Aorta (tissue), 5 donors: ENCODE measurements at places on chromosomes 3 and 15. TPM values are rescaled to one million over a fixed set of nuclear protein-coding genes. Genes with fewer than 3 reads are reported as not detected.
A peak's percentile ranks its signal among the peaks of the same experiment; 100 is the strongest.

DNA sequence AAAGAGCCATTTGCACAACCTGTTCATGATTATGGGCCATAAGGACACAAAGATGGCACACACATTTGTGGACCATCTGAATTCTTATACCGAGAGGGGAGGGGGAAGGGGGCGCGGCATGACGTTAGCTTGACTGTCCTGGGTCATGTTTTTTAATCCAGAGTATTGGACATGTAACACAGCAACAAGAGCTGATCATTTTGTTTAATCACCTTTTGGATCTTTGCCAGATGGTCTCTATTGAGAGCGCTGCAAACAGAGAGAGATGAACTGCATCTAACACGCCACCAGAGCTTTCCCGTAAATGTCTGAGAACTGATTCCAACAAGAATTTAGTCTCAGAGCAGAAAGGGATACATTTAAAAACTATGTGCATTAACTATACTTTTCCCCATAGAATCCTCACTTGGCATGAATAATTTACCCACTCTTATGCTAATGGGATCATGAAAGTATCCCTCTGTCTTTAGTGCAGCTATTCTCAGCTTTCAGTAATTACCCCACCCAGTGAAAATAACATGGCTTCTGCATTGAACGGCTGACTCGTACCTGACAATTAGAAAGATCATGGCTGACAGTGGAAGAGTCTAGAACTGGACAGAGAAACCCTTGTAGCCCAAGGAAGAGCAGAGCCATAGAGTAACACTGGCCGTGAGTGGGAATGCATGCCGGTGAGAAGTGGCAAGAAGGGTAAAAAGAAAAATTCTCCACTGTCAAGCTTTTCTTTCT, 22.6 kb downstream of the MEIS2 start:
- no peaks in the 10 kb centered on the region for H3K27me3 ChIP-seq
- H3K36me3 ChIP-seq = no peaks in the 10 kb centered on the region
- H3K4me3 ChIP-seq = no peak overlapping the region
- no peak for DNase-seq
- H3K27ac ChIP-seq = no peak overlapping the region

The IL5RA gene
- 0.18 TPM for total RNA-seq

DNA sequence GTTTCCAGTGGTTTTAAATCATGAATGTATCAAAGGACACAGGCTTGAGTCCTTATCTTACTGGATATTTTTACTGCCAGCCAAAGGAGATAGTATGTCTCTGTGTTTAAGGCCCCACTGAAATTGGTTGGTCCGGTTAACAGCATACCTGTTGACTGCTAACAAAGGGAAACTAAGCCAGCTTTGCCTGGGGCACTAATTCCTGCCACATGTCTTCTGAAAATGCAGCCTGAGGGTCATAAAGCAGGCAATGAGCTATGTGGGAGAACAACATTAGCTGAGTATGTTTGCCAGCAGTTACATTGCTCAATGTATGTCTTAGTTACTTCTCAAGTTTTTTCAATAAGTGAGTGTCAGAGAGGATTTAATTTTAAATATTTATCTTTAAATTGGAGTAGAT, 12.4 kb downstream of the PLS1 start:
- H3K36me3 ChIP-seq = no peaks in the 10 kb centered on the region
- H3K4me3 ChIP-seq = no peak overlapping the region
- H3K27me3 ChIP-seq = no peaks in the 10 kb centered on the region
- no peak for DNase-seq
- no peak overlapping the region for H3K27ac ChIP-seq

- H3K27ac ChIP-seq = no peak overlapping the region
- no peak for DNase-seq
- H3K27me3 ChIP-seq = no peaks in the 10 kb centered on the region
- H3K36me3 ChIP-seq = no peaks in the 10 kb centered on the region
- H3K4me1 ChIP-seq = no peaks in the 10 kb centered on the region
These were observed 786.6 kb upstream of the DPPA4 start for GRCh38 chr3:110123946-110124345.

The VEPH1 gene
- 0.81 TPM for total RNA-seq

The CNTN6 gene
- total RNA-seq = 0.48 TPM

DNA sequence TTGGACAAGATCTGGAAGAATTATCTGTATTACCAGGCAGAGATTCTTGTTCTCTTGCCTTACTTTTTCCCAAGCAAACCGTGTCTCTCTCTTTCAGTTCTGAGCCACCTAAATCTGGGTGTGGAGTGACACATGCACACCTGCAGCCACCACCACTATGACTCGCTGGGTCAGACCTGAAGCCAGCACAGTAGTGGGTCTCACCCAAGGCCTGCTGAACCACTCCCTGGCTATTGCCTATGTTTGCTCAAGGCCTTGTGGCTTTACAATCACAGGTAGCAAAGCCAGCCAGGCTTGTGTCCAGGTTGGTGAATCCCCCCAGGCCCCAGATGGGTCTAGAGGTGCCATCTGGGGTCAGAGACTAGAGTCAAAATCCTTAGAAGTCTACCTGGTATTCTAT, 28.7 kb upstream of the COPB2 start:
- no peak for DNase-seq
- no peak overlapping the region for H3K4me3 ChIP-seq
- peaks cover 6% of the 10 kb centered on the region for H3K36me3 ChIP-seq
- H3K4me1 ChIP-seq = no peaks in the 10 kb centered on the region

DNA sequence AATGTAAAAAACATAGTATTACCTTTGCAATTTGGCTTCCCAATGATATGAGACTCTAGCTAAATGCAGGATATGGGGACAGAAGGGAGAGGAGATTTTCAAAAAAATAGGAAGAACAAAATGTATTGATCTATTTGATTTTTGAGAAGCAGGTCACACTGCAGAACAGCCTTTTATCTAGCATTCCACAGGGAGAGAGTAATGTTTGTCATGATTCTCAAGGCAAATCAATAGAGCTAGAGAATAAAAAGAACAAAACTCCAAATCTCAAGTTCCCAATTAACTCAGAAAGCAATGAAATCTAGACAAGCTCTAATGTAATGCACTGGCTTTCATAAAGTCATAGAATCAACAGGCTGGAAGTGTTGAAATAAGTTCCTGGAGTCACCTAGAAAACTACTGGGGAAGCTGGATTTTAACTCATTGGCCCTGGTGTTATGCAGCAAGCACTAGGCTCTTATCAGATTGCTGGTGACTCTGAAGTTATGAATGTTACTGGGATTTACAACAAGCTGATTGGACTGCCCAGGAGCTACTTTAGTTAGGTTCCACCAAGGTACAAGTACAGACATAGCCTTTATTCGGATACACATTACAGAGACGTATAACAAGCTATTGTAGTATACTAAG, 442.8 kb downstream of the FGF12 start:
- H3K4me3 ChIP-seq = no peak overlapping the region
- no peaks in the 10 kb centered on the region for H3K4me1 ChIP-seq
- no peak overlapping the region for H3K27ac ChIP-seq

GRCh38 chr3:133888726-133889340, 6.8 kb downstream of the RAB6B start:
- H3K36me3 ChIP-seq = no peaks in the 10 kb centered on the region
- H3K4me3 ChIP-seq = no peak overlapping the region
- H3K27ac ChIP-seq = no peak overlapping the region
- H3K4me1 ChIP-seq = no peaks in the 10 kb centered on the region
- DNase-seq = no peak

The SMAD6 gene
- 92.0 TPM for total RNA-seq

DNA sequence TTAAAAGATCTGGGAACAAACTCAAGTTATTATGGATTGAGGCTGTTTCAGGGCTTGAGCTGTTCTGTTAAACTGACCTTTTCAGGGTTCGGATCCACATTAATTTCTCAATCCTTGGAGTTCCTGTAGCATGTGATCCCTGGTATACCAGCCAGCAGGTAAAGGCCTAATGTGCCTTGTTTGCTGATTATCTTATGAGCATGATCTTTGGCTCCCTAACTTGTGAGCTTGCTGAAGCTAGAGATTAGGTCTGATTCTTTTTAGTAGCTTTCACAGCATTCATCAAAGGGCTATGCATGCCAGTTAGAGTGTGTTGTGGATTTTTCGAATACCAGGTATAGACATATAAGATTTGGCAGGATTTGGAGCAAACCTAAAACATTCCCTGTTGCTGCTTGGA, 10.3 kb downstream of the CORO2B start:
- no peaks in the 10 kb centered on the region for H3K27me3 ChIP-seq
- H3K27ac ChIP-seq = no peak overlapping the region
- DNase-seq = no peak
- no peaks in the 10 kb centered on the region for H3K4me1 ChIP-seq
- no peak overlapping the region for H3K4me3 ChIP-seq
- H3K36me3 ChIP-seq = no peaks in the 10 kb centered on the region

DNA sequence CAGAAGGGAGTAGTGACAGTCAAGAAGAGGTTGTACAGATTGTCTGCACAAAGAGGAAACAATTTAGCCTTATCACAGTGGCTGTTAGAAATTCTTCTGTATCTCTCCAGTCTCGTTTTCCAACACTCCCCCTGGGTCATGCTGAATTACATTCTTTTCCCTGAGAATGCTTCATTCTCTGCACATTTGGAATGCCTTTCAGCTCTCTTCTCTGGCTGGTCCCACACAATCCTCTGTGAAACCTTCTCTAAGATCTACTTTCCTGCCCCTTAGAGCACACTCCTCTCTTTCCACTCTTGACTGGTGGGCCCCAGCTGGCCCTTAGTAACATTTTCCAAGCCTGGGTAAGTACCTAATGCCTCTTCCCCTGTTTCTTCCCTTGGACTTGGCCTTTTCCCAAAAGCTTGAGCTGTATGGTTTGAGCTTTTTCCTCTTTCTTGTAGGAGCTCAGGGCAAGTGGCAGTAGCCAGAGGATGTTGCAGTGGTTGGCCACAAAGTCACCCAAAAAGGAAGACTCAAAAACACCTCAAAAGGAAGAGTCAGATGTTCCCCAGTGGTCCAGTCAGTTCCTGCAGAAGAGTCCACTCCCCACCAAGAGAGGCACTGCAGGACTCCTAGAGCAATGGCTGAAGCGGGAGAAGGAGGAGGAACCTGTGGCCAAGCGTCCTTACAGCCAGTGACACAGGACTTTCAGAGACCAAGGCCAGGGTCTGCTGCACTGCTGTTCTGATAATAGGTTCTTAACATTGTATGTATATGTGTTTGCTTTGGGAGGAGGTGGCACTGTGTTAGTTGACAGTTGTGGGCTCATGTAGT, 25.7 kb downstream of the HMCES start:
- DNase-seq = no peak
- no peaks in the 10 kb centered on the region for H3K27me3 ChIP-seq
- no peak overlapping the region for H3K27ac ChIP-seq
- H3K36me3 ChIP-seq = no peaks in the 10 kb centered on the region
- no peak overlapping the region for H3K4me3 ChIP-seq

DNA sequence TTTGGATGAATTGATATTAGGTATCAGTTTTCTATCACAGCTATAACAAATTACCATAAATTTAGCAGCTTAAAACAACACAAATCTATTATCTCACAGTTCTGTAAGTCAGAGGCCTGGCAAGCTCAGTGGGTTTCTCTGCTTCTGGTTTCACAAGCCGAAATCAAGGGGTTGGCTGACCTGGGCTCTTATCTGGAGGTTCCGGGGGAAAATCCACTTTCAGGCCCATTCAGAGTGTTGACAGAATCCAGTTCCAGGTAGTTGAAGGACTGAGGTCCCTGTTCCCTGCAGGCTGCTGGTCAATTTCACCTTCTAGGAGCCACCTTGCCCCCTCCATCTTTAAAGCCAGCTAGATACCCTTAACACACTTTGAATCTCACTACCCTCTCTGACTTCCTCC, 11.1 kb upstream of the HHATL start:
- no peaks in the 10 kb centered on the region for H3K4me1 ChIP-seq
- DNase-seq = no peak
- no peak overlapping the region for H3K27ac ChIP-seq
- H3K4me3 ChIP-seq = no peak overlapping the region

DNA sequence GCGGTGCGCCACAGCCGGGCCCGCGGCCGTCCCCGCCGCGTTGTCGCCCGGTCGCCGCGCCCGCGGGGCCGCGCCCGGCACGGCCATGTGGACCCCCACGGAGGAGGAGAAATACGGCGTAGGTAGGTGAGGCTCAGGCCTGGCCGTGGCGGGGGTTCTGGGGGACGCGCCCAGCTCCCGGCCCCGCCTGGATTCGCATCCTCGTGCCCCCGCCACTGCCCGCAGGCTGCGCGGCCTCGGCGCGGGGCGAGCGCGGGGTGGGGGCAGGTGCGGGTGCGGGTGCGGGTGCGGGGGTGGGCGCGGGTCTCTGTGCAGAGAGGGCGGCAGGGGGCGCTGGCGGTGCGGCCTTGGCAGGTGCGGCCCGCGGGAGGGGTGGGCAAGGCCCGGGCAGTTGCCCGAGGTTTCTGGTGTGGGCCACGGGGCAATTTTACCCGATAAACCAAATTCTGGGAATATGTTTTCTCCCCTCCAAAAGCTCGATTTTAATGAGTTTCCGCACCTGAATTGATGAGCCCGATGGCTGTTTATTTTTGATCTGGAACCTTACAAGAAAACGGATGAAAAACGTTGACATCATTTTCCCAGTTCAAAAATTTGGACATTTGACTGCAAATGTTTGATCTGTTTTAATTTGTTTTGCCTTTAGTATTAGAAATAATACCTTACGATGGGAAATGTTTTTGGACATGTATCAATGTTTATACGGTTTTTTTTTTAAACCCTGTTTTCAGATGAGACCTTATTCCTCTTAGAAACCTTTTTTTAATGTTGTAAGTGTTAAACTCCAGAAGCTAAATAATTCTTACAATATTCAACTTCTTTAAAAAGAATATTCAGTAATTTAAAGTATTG, 678 bp downstream of the DOCK3 start:
- H3K27ac ChIP-seq = no peak overlapping the region
- H3K4me1 ChIP-seq = no peaks in the 10 kb centered on the region
- H3K36me3 ChIP-seq = no peaks in the 10 kb centered on the region
- peak; percentile 50 for DNase-seq

- H3K27me3 ChIP-seq = no peaks in the 10 kb centered on the region
- no peak overlapping the region for H3K27ac ChIP-seq
- no peak for DNase-seq
- H3K36me3 ChIP-seq = no peaks in the 10 kb centered on the region
- no peaks in the 10 kb centered on the region for H3K4me1 ChIP-seq
These were observed 57.6 kb downstream of the TAFA4 start for GRCh38 chr3:68874551-68875348.

The WDR72 gene
- 0.16 TPM for total RNA-seq

The MORC1 gene
- total RNA-seq = not detected

GRCh38 chr15:68674975-68675374, 96.2 kb downstream of the CORO2B start:
- H3K27ac ChIP-seq = no peak overlapping the region
- no peaks in the 10 kb centered on the region for H3K4me1 ChIP-seq
- no peaks in the 10 kb centered on the region for H3K27me3 ChIP-seq

DNA sequence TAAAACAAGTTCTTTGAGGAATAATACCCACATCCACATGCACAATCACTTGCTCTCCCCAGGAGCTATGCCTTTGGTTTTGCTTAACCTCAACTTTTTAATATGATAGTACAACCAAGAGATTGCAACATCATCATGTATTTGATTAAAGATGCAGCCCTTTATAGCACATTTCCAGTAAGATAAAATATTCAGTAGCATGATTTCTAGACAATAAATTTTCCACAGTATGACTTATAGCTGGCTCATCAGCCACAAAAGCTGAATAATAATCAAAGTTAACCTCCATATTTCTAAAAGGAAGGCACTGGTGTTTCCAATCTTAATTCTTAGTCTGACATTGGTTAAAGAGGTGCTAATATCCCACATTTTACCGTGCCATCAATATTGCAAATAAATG, 622.5 kb downstream of the TBL1XR1 start:
- no peak for DNase-seq
- no peaks in the 10 kb centered on the region for H3K4me1 ChIP-seq
- no peak overlapping the region for H3K27ac ChIP-seq
- no peaks in the 10 kb centered on the region for H3K36me3 ChIP-seq
- no peaks in the 10 kb centered on the region for H3K27me3 ChIP-seq
- no peak overlapping the region for H3K4me3 ChIP-seq

The CAPN3 gene
- 22.6 TPM for total RNA-seq

The XCR1 gene
- total RNA-seq = 0.63 TPM

The NR1I2 gene
- 0.12 TPM for total RNA-seq
